ENCODE measurements at places on chromosomes 5 and 9.

DNA sequence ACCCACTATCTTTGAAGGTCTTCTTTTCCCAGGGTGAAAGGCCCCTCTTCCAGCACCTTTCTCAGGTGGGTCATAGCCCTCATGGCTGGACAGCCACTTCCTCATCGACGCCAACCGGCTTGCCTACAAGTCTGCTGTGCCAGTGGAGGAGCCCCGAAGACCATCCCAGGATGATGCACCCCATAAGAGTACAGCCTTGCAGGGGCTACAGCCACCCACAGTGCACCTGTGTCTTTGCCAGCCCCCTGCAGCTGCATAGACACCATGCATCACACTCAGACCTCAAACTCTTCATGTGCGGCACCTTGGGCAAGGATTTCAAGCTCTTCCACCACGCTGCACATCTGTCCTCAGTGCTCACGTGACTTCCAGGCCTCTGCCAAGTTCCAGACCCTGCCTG, 173.4 kb downstream of the SLF1 start:
- DNase-seq, result no peak

GRCh38 chr5:154267516-154267915, 77.0 kb downstream of the GALNT10 start:
- no peak for DNase-seq

- no peak for DNase-seq
Measured at GRCh38 chr5:127306647-127307046, 16.1 kb downstream of the MEGF10 start.

DNA sequence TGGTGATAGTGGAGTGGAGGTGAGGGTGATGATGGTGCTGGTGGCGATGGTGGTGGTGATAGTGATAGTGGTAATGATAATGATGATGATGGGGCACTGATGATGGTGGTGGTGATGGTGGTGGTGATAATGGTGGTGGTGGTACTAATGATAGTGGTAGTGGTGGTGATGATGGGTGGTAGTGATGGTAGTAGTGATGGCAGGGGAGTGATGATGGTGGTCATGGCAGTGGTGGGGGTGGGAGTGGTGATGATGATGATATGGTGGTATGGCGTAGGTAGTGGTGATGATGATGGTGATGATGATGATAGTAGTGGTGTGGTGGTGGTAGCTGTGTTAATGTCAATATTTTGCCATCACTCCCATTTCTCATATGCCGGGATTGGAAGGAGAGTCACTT, 44.5 kb upstream of the ORM1 start:
- no peak for DNase-seq

DNA sequence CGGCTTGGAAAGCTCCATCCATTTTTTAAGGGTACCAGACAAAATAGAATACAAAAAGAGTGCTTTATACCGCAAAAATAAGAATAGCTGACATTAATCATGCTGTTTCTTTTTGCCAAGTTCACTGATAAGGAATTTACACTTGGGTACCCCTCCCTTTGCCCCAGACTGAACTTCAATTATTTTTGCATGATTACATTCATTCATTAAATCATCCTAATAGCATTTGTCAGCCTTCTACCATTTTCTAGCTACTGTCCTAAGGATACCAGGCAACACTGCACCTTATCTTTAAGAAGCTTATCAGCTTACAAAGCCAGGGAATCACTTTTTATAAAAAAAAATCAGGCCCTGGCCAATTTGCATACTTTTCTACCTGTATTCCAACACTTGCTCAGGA, 48.4 kb downstream of the YIPF5 start:
- DNase-seq, result no peak

Measured in HTR-8/SVneo (cell line).